ENCODE measurements at places on chromosomes 12 and 14.

GRCh38 chr14:86788224-86788623 lies 1204.8 kb downstream of the GALC start:
- no peak for DNase-seq

DNA sequence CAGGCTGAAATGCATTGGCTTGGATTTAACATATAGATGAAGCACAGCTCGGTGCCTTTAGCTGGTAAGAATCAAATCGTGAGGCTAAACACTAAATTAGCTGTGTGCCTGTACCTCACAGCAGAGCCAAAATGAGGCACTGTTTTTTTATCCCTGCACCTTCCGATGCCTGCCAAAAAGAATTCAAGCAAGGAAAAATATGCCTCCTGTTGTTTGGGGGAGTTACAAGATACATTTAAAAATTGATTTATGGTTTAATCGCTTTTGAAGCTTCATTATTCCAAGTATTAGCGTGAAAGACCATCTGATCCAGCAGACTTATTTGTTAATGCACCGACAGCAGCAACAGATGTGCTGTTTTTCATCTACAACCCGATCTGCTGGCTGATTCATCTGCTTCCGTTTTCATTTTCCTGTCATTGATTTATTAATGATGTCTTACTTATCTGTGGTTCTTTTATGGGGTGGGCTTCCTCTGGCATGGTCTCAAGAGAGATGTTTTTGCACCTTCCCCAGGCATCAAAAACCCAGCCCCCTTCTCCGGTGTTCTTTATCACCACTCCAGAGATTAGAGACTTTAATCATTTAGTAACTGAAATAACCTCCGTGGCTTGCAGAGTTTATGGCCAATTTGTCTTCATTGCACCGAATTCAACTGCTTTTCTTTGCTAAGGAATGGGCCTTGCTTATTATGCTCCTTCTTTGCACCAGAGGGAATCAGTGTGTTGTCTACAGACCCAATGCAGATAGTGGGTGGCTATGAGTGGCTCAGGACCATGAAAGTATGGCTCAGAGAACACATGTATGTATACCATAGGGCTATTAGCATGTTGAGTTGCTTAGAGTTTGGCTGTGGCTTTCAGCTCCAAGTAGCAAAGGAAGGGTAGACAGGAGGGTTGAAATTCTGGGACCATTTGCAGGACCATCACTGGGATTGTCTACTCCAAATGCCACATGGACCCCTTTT lies 166.8 kb upstream of the TMEM260 start:
- no peak for DNase-seq

GRCh38 chr14:99863059-99863458 lies 69.8 kb downstream of the EML1 start:
- no peak for DNase-seq

GRCh38 chr12:52260361-52261207 lies 13.9 kb upstream of the KRT86 start:
- DNase-seq: no peak

- DNase-seq: no peak
Observed at GRCh38 chr14:61177279-61178225, 103.6 kb downstream of the TMEM30B start.

DNA sequence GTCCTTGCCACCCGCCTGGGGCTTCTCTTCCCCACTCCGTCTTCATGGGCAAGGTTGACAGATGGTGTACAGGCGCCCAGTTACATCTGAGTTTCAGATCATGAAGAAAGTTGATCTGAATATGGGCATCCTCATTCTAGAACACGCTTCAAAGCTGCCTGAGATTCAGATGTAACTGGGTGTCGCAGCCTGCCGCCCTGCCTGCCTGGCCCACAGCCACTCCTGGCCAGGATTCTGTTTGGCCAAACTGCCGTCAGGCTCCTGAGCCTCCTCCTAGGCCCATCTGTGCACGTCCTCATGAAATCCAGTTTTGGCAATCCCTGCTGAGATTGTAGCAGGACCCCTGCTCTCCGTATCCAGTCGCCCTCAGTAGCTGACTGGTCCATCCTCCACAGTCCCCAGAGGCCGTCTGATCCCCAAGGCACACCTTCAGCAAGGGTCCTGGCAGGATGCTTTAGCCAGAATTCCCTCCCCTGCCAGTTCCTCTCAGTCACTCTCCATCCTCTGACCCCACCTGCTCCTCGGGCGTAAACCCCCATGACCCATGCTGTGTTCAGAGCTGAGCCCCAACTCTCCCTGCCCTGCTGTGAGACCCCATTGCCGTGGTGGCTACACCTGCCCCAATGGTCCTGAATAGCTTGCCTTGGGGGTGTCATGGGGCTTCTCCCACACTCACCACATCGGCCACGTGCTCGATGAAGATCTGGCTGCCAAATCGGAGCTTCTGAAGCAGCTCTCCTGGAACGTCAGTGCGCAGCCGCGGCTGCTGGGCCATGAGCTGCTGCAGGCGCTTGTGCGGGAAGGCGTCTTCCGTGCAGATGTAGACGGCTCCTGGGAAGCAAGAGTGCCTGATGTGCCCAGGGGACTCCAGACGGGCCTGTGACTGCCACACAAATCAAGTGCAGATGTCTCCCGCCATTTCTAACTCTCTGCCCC lies 12.5 kb downstream of the XRCC3 start:
- DNase-seq: no peak

Data from left forelimb (tissue), 1 donor.